ENCODE measurements at places on chromosomes 3 and 15.

DNA sequence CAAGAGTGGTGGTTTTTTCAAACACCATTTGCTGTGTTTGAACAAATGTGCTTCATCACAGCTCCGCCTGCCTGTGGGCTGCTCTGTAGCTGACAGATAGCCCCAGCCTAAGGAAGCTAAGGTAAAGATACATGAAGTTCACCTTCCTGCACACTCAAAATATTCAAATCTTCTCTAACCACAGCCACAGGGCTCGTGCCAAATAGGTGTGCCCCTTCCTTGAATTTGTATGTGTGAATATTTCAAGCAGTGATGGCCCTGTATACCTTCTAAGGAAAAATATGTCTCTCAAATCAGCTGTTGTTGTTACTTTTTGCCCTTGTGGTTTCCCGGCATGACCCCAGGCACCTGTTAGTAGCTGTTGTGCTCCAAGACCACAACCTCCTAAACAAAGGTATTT, 92.8 kb downstream of the CCNL1 start:
- no peak for DNase-seq

DNA sequence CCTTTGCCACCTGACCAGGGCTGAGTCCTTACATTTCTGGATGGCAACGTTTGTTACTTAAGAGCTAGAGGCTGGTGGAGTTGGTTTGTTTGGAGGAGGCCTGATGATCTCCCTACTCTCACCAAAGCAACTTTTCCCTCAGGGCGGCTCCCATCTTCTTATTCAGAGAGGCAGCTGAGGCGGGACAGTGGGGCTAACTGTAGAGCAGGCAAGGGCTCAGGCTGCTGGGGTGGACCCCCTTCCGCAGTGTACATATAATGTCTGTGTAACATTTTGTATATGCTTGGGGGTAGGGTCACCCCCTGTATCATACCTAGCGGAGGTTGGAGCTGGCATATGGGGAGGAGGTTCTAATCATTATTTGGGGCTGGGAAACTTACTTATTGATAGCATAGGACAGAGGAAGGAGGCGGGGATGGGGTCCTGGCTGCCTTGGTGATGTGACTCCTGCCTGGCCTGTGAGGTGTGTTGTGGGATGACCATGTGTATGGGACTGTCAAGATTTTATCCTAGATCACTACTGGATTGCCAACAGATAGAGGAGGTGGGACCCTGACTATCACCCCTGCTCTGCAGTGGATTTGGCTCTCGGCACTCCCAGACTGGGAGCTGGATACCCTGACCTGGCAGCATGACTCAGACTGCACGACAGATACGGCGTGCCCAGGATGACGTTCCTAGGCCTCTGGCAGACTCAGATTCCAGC, 52.5 kb upstream of the UBE2Q2 start:
- no peak for DNase-seq

GRCh38 chr3:42262525-42262924, 3.5 kb downstream of the CCK start:
- DNase-seq, result no peak

GRCh38 chr3:101333883-101334282, 13.5 kb upstream of the IMPG2 start:
- DNase-seq, result no peak

DNA sequence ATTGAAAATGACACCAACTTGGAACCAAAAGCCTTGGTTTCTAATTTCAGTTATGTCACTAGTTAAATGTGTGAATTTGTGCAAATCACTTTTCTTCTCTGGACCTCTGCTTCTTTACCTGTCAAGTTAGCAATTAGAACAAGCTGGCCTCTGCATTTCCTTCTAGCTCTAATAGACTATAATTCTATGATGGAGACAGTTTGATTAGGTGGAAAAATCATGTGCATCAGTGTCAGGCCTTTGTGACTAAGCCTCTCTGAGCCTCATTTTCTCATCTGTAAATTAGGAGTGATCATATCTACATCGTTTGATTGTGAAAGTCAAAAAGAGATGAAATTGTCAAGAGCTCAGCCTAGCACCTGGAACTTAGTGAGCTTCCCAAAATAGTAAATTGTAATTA, 712.9 kb downstream of the MECOM start:
- no peak for DNase-seq

DNA sequence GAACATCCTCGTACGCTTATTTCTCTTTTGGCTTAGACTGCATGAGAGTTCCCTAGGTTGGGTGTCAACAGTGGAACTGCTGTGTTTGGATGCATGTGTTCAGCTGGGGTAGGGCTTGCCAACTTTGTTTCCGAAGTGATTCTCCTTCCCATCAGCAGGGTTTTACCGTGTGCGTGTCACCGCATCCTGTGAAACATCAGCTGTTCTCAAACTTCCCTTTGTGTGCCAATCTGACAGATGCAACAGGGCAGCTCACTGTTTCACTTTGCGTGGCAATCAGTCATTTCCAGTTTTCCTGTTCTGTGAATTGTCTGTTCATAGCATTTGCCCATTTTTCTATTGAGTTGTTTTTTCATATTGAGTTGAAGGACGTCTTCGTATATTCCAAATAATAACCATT, 218.8 kb downstream of the VPS13C start:
- no peak for DNase-seq

DNA sequence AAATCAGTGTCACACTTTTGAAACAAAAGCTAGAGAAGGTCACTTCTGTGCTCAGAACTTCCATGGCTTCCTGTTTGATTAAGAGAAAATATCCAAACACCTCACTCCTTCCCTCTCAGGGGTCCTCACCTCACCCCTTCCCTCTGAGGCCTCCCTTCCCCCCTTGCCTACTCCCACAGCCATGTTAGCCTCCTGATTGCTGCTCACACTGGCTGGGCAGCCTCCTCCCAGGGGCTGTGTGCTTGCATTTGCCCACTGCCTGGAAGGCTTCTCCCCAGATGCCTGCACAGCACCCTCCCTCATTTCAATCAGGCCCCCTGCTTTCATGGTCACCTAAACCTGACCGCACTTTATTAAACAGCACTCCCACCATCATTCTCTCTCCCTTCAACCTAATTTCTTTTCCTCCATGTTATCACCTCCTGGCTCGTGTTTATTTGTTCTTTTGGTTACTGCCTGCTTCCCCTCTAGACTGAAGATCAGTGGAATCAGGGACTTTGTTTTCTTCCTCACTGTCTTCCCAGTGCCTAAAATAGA, 10.4 kb downstream of the BOC start:
- no peak for DNase-seq

DNA sequence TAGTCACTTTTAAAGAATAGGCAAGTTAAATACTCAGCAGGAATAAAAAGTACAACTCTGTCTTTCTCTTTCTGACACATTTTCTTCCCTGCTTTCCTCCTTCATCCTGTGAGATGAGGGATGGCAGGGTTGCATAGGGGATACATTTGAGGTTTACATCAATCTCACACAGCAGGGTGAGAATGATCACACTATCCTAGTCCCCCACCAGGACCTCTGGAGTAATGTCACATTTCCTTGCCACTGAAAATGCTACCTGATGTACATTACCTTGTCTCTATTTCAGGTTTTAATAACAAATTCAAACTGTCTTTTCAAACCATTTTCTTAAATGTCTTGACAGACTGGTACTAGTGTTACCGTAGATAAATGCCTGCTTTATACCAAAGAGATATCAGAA, 816.9 kb downstream of the FHIT start:
- no peak for DNase-seq

- no peak for DNase-seq
Observed at GRCh38 chr3:13144163-13145023, 71.2 kb upstream of the IQSEC1 start.

- no peak for DNase-seq
Observed at GRCh38 chr3:7789324-7789723, 712.3 kb upstream of the LMCD1 start.

GRCh38 chr3:134896141-134896540, 101.1 kb downstream of the EPHB1 start:
- no peak for DNase-seq

DNA sequence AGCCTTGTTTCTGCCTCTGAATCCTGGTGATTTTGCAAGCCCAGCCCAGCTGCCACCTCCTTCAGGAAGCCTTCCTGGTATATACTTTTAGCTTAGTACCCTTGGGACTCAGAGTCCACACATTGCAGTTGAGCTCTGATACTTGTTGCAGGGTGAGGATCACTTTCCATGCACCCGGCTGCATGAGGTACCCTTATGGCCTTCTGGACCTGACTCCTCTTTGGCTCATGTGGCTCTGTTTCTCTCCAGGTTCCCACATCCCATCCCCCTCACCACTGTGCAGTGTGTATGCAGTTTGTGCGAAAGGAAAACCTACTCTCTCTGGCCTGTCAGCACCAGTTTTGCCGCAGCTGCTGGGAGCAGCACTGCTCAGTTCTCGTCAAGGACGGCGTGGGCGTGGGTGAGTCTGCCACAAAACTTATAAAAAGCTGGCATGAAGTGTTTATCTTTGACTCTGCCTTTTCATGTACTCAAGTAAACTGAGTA, 23.1 kb upstream of the P4HTM start:
- DNase-seq, result peak; percentile 59

- no peak for DNase-seq
Observed at GRCh38 chr15:74316141-74316540, 51.3 kb downstream of the CYP11A1 start.

DNA sequence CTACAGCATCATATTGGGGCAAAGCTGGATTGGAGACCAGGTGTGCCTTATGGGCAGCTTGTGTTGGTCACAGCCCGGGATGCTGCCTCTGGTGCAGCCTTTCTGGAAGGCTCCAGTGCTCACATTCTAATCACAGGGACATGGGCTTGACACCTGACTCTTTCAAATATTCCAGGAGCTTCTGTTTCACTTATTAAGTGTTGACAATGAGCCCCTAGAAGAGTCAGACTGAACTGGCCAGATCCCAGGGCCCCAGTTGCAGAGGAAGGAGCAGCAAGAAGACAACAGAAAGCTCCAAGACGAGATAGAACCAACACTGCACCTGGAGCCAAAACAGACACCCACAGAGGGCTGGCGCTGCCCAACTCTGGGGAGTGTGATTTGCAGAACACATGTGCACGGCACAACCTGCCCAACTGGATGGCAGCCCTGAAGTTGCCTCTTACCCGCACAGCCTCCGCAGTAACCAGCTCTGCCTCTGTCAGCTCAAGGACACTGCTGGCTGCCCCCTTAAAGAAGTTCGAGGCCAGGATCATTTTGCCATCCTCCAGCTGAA, 30.3 kb downstream of the ALDH1L1 start:
- no peak for DNase-seq

- no peak for DNase-seq
Observed at GRCh38 chr15:77846360-77846759, 213.6 kb upstream of the LINGO1 start.

- no peak for DNase-seq
Observed at GRCh38 chr3:22858486-22858885, 344.6 kb upstream of the UBE2E2 start.
